NCI-H526 (cell line): ENCODE measurements at places on chromosomes 11 and 22.

- peak; percentile 96 for DNase-seq
Measured at GRCh38 chr11:73661035-73661628, 14.8 kb downstream of the PLEKHB1 start.

- no peak for DNase-seq
Measured at GRCh38 chr11:75487365-75487764, 38.4 kb downstream of the GDPD5 start.

- no peak for DNase-seq
Measured at GRCh38 chr22:48239461-48240147, 1477.2 kb downstream of the TBC1D22A start.

GRCh38 chr22:35870517-35871293, 153.0 kb downstream of the APOL5 start:
- no peak for DNase-seq

DNA sequence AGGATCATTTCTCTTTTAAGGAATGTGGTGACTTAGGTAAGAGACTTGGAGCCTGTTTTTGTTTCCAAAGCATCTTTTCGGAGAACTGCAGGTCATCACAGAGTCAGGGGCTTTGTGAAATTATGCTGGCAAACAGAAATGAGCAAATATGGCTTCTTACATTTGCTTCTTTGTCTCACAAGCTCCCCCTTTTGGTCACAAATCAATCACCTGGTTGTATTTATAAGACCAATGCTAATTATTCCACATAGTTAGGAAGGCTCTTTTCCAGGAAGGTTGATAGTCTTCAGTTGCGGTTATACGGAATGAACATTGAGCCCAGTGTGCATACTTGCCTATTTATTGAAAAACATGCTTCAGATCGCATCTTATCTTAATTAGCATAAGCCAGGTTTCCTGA, 34.6 kb upstream of the CEP126 start:
- peak; percentile 82 for DNase-seq

DNA sequence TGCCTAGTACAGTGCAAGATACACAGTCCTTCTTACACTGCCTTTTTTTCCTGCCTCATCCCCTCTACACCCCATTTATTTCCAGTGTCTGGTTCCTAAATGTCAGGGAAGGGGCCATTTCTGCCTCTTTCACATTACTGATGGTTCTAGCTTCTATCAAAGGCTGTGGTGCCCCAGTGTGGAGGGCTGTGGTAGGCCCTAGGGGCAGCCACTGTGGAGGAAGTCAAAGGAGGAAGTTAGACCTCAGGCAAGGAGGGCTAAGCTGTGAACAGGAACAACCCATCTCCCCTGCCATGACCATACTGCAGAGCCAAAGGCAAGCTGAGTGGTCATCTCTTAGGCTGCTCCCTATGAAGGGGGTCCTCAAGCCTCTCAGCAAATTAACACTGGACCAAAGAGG, 81.9 kb upstream of the CRTAM start:
- DNase-seq, result no peak

DNA sequence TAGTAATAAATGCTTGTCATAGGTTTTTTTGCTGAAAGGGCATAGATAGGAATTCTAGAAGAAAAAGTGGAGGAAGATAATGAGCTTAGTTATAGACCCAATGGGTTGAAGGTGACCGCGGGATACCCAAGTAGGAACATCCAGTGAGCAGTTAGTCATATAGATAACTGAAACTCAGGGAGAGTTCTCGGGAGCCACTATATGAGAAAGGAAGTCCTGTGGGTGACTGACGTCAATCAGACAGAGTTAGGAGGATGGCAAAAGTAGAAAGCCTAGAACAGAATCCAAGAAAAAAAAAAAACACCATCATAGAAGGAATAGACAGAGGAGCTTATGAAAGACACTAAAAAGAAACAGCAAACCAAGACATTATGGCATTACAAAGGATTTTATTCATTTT, 1.6 kb upstream of the CNGA4 start:
- no peak for DNase-seq

- DNase-seq, result no peak
Measured at GRCh38 chr22:30304495-30305244, 15.4 kb upstream of the CASTOR1 start.

- DNase-seq, result no peak
Measured at GRCh38 chr22:37809672-37810333, 2.1 kb downstream of the GCAT start.

DNA sequence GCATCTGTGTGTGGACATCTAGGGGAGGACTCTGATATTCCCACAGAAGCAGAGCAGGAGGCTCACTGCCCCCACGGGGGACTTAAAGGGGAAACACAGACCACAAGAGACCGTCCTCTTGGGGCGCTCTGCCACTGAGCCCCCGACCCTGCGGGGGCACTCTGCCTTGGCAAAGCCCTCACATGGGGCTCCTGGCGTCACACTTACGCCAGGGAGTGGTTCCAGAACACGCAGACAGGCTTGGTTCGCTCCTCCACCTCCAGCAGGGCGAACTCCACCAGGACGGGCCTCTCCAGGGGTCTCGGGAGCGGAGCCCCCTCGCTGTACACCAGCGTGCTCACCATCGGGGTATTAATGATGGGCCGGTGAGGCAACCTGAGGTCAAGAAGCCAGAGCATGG, 45.1 kb downstream of the TRMU start:
- DNase-seq, result no peak

DNA sequence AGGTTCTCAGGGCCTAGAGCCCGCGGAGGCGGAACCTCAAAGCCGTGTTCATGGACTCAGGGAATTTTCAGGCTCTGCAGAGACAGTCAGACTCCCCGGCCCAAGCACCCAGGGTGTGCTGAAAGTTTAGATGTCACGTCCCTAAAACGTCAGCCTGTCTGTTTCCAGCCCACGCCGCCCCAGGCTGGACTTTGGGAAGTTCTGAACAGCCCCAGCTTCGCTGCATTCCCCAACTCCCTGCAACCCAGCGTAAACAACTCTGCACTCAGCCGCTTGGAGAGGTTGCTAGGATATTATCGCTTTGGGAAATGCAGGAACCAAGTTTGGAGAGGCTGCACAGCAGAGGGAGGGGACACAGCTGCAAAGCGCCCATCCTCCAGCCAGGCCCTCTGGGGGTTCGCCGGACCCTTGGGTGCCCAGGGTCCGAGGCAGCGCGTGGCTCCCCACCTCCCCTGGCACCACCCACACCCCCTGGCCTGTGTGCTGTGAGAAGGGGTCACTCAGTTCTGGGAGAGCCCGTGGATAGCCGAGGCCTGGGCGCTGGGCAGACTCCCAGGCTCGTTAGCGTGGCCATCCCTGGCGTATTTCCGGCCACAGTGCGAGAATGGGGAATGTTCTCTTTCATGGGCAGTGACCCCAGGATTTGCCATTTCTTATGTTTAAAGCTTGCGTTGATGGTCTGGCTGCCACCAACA, 120.5 kb upstream of the FGF3 start:
- peak; percentile 37 for DNase-seq

- peak; percentile 23 for DNase-seq
Measured at GRCh38 chr22:40396882-40397281, 26.5 kb downstream of the SGSM3 start.

DNA sequence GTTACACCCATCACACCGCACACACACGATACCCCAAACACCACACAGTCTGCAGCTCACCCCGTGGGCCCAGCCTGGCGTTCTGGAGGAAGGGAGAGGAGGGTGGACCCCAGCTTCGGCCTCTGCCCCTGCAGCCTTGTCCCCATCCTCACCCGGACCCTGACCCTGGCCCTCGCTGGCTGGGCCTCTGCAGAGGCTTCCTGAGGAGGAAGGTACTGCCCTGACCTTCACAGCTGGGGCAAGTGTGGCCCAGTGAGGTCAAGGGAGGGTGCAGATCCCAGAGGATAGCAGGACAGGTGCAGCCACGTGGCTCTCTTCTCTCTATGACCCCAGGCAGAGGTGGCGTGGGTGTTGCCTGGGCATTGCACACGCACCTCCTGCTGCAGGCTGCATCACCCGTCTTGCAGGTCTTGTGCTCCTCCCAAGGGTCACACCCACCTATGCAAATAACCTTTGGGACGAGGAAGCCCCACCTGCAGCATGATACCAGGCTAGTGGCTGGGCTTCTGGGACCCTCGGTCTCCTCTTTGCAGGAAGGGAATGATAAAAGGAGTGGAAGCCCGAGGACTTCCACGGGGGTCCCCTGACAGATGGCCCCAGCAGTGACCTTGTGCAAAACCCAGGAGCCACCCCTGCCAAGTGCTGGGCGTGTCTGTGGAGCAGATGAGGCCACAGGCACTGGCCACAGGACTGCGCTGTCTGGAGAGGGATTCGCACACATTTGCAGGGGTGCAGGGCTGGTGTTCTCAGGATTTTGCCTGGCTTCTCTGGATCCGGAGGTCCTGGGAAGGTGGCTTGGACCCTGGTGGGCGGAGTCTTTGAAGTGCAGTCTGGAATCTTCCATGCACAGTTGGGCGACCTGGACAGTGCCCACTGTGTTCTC, 1241.5 kb downstream of the BRD1 start:
- peak; percentile 79 for DNase-seq

GRCh38 chr11:72257570-72257969, 13.6 kb upstream of the PHOX2A start:
- DNase-seq, result no peak

- no peak for DNase-seq
Measured at GRCh38 chr11:125463590-125464269, 32.3 kb downstream of the FEZ1 start.

DNA sequence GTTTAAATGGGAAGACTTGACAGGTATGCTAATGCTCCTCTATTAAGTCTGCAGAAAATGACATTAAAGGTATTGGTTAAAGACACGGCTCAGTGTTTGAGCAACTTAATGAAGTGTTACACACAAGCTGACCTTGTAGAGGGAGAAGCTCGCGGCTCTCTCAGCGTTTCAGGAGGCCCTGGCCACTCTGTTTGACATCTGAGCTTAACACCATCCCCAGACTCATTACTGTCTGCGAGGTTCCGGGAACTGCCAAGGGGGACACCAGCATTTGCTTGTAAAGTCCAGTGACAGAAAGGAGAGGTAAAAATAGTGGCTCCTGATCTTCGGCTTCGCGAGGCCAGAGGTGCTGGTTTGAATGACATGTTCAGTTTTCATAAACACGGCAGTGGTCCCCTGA, 540.7 kb upstream of the CADM1 start:
- no peak for DNase-seq
